Fibroblast of skin of left biceps (primary cell): ENCODE measurements at places on chromosomes 5 and 9.

DNA sequence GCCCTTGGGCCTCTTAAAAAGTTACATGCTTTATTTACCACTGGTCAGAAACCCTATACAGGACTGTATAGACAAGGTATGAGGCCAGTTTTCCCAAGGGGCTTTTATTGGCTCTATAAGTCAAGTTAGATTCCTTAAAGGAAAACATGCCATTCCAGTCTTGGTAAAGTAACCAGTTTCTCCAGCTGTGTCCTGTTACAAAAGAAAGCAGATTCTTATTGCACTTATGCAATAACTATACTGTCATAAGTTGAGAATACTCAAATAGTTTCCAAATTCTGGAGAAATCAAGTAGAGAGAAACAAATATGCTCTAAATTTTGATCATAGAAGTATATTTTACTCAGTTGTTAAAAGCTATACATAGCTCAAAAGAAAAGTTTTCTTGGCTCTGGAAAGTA is 47.2 kb downstream of the PTGS1 start:
- no peak for DNase-seq

DNA sequence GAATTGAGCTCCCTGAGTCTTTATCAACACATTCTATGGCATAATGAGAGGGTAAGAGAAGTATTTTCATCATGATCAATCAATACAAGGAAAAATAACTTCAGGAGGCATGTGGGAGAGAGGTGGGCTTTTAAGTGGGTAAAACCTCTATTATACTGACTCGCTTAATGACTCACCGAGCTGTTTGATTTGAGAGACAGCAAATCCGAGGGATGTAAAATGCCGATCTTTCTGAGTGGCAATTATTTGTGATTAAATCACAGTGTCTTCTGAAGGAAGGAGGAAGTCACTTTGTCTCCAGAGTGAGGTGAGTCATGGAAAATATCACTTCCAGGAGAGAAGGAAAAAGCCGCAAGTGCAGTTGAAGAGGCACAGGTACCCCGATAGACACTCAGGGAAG is 320.4 kb downstream of the DRD1 start:
- no peak for DNase-seq

GRCh38 chr5:68436686-68437520 is 221.3 kb downstream of the PIK3R1 start:
- DNase-seq = no peak

GRCh38 chr5:112417931-112418658 is 982 bp downstream of the EPB41L4A start:
- no peak for DNase-seq

DNA sequence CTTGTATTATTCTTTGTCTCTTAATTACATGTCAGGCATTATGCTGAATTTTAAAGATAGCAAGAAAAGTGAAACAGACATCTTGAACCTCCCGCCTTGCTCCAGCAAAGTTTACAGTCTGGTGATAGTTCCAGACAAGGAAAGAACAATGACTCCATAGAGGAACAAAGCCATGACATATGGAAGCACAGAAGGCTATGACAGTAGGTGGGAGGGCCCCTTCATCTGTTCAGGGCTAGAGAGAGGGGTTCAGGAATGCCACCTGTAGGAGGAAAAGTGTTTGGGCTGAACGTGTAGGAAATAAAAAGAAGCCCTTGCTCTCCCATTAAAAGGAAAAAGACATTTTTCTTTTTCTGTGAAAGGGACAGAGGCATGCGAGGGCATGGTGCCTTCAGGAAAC is 315.6 kb downstream of the TRIM32 start:
- no peak for DNase-seq

DNA sequence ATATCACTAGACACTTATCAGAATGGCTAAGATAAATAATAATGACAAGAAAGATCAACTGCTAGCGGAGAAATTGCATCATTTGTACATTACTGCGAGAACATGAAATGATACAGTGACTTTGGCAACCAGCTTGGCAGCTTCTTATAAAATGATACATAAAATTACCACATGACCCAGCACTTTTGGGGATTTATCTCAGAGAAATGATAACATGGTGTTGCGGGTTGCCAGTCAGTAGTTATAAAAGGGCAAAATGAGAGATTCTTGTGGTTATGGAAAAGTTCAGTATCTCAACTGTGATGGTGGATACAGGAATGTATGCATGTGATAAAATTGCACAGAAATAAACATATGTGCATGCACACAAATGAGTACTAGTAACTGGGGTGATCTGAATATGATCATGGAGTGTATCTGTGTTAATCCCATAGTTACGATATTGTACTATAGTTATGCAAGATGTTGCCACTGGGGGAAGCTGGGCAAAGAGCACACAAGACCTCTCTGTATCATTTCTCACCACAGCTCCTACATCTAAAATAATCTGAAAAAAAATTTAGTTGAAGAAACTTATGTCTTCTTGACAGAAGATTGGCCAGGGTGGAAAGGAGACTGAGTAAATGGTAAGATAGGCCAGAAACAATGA is 128.9 kb downstream of the NXNL2 start:
- DNase-seq = no peak

- no peak for DNase-seq
Measured at GRCh38 chr5:100609594-100609993, 74.4 kb downstream of the FAM174A start.

GRCh38 chr5:177124486-177124991 is 9.0 kb upstream of the NSD1 start:
- DNase-seq = no peak

GRCh38 chr5:96431376-96432187 is 1.5 kb downstream of the PCSK1 start:
- DNase-seq = peak; percentile 30

DNA sequence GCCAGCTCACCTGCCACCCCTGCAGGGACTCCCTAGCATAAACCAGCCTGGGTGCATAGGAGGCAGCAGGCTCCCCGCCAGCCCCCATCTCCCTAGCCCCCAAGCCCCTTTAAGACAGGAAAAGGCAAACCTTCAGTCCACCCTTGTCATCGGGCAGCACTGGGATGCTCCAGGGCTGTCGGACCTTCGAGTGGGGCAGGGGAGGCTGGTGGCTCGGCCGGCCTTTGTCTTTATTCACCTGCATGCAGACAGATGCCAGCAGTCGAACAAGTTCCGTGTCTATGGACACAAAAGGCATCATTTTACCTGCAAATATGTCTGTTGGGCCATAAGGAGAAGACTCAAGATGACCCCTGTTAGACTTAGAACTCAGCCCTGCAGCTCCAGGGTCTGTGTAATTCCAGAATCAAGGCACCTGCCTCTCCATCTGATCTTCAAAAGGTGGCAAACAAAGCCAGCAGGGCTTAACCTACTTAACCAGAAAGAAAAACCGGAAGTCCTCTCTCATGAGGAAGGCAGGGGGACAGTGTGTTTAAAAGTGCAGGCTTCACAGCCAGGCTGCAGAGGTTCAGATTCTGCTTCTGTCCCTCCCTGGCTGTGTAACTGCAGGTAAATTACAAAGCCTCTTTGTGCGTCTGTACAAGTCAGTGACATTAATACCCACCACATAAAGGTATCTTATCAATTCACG is 16.2 kb downstream of the ANKS6 start:
- DNase-seq = no peak

DNA sequence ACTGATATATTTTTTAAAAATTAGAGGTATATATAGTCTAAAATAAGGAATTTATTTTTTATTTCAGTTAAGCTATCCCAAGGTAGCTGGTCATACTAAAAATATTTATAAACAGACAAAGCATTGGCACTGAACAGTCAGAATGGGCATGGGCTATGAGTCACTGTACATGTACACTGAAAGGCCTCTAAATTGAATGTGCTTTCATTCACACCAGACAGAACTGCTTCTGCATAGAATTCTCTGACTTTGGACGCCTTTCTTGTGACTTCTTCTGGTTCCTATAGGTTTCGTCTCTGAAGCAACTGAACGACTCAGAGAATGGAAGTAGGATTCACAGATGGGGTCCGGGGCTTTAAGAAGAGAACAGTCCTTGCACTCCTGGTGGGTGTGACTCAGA is 394.8 kb upstream of the MEF2C start:
- DNase-seq = no peak

DNA sequence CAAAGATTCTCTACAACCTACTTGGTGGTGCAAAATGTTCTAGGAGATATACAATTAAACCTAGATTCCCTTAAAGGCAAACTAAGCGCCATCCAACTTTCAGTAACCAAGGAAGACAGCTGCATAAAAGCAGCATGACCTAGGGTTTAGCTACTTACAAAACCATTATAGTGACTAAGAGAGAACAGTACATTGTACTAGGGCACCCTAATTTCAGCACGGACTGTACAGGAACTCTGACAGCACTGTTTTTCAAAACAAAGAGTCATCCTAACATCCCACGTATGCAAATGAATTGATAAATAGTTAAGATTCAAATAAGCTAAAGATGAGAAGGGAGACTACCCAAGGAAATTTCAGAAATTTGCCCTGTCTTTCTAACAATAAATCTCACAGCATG is 30.0 kb downstream of the STRBP start:
- DNase-seq = no peak

GRCh38 chr5:127963233-127963632 is 120.3 kb upstream of the SLC12A2 start:
- no peak for DNase-seq

- DNase-seq = no peak
Measured at GRCh38 chr9:81634915-81635516, 54.3 kb downstream of the TLE1 start.

- no peak for DNase-seq
Measured at GRCh38 chr5:154197801-154198491, 7.4 kb downstream of the GALNT10 start.

- DNase-seq = no peak
Measured at GRCh38 chr5:40521925-40522324, 157.8 kb upstream of the PTGER4 start.

DNA sequence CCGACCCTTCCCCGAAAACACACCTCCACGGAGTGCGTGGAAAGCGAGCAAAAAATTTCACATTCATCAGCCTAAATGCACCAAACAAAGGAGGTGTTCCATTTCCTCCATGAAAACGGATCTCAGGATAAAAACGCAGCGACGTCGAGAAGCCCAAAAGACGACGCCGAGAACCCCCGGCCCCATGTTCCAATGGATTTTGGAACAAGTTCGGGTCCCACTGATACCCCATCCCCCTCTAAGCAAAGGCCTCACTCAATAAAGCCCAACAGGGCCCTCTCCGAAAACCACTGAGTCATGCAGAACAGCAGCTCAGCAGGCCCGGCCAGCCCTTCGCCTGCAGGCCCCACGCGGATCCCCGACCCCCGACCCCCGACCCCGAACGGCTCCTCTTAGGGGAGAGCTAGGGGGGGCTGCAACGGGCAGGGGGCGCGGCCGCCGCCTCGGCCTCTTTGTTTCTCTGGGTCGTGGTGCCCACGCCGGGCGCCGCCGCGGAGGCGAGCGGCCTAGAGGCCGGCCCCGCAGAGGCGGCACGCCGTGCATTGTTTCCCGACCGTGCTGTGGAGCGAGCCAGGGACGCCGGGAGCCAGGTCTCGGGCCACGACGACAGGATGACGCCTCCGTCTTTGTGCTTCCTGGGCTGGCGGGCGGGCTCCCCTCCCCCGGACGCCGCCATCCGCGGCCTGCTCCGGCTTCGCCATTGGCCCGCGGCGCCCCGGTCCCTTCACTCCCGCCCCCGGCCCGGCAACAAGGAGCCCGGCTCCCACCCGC is 915 bp downstream of the ZFAND5 start:
- DNase-seq = no peak

DNA sequence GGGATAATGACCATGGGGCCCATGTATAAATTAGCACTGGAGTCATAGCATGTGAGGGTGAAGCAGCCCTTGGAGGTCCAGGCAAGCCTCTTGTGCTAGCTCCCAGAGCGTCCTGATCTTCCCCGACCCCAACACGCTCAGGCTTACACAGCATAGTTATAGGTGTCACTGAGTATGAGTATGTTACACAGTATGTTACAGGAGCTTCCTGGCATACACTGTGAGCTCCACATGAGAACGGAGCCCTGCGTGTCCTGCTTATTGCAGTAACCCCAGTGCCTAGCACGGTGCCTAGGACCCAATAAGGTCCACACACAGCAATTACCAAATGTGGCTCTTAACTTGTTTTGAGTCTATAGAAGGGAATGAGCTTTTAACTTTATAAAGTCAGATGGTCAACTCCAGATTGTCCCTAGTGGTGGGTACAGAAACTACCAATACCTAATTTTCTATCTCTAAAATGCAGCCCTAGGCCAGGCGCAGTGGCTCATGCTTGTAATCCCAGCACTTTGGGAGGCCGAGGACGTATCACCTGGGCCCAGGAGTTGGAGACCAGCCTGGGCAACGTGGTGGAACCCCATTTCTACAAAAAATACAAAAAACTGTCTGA is 64.1 kb downstream of the PLAC8L1 start:
- DNase-seq = no peak

GRCh38 chr5:144318460-144318859 is 147.8 kb downstream of the KCTD16 start:
- no peak for DNase-seq

GRCh38 chr9:114851306-114851705 is 45.5 kb upstream of the TNFSF15 start:
- no peak for DNase-seq

DNA sequence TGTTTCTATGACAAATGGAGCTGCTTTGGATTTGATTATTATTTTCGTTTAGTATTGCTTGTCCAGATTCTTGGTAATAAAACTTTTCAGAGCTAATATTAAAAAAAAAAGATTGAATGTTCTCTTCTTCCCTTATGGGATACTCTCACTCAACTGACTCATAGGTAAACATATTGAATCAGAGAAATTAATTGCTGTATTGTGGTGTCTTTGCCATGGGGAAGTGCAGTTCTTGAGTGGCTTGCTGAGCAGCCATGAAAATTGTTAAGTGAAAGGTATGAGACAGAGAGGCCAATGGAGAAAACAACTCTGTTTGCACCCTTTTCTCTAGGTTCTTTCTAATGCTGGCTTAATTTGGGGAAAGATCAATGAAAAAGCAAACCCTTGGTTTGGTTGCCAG is 149.9 kb upstream of the HMHB1 start:
- no peak for DNase-seq

DNA sequence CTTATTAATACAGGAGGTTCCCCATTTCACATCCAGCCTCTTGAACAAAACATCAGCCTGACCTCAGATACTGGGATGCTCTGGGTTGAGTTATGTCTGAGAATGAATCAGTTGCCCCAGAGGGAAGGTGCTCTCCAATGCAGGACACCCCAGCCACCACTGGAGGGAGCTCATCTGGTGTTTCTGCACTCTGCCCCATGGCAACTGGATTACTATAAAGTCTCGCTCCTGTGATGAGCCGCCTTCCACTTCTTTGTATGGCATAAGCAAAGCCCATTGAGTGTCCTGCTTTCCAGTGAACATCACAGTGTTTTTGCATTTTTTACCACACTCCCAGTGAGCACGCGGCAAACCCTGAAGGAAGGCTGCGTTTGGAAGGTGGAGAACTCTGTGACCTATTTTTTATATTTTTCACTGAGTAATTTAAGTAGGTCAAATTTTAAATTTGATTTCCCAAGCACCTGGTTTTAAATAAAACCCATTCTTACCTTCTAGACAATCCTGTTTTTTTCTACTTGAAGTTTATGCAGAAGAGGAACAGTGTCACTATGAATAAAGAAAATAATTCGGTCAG is 176.9 kb upstream of the WWC1 start:
- DNase-seq = no peak
